Sigmoid colon (tissue), 7 donors: ENCODE measurements at places on chromosomes 5 and 9.

DNA sequence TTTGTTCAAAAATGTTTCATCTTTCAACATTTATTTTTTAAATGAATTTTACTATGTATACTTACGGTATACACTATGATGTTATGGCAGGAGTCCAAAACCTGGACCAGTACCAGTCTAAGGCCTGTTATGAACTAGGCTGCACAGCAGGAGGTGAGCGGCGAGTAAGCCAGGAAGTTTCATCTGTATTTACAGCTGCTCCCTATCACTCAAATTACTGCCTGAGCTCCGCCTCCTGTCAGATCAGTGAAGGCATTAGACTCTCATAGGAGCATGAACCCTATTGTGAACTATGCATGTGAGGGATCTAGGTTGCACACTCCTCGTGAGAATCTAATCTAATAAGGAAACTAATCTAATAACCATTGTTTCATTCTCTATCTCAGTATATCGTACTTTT, 715.5 kb upstream of the PTPRD start:
- DNase-seq, result no peak

DNA sequence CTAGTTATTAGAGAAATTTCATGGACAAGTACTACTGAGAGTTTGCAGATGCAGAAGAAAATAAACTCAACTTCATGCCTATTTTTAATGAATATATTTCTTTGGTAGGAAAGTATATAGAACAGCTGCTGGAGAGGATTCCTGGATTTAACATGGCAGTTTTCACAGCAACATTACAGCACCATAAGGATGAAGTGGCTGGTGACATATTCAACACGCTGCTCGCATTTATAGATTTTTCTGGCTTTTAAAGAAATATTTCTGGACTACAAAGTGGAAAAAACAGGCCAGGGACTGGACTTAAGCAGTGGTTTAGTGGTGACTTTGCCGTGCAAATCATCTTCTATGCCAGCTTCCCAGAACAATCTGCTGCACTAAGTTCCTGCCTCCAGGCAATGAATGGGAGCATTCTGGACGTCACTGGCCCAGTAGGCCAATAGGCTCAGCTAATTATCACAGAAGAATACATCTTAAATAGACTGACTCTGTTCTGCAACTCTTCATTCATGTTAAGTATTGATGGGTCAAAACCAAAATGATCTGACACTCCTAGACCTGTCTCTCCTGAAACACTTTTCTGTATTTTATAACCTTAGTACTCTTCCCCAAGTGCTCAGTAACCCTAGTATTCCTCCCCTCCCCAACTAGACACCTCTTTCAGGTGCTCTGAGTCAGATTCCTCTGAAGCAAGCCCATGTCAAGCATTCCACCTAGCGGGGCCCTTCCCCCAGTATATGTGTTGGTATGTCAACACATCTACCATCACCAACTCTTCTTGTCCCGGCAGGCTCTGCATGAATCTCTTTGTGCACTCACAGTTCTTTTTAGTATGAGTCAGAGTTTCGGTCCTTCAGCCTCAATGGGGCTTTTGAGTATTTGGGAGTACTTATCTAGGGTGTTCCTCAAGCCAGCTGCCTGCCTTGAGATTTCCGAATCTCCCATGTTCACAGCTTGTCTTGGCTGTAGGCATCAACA, 625.5 kb downstream of the CHSY3 start:
- DNase-seq, result no peak

GRCh38 chr5:132815454-132815853, 2.4 kb downstream of the SOWAHA start:
- no peak for DNase-seq

- no peak for DNase-seq
Measured at GRCh38 chr5:134091626-134092121, 22.8 kb upstream of the TCF7 start.
